ENCODE measurements at places on chromosomes 6 and 20.

DNA sequence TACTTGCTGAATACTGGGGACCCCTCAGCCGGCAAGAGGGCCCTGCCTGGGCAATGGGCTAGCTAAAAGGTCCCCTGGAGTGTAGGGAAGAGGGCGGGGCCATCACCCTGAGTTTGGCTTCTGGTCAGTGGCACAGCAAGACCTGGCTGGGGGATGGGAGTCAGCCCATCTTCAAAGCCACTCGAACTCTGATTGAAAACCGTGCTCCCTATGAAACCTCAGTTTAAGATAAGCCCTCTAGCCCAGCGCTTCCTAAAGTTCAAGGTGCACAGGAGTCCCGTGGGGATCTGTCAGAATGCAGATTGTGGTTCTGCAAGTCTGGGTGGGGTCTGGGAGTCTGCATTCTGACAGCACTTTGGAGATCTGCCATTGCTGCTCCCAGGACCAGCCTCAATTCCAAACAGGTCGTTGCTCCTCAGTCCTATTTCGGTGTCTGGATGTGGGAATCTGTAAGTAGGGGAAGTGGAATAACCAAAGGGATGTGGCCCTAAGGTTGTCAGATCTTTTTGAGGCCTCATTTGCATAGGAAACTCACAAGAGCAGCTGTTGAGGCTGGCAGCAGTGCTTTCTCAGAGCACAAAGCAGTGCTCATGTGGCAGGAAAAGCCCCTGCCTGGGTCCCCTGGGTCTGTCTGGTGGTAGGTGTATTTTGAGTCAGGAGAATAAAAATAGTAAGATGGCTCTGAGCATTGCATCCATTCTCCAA, 85.3 kb upstream of the SCP2D1 start:
- DNase-seq: no peak

GRCh38 chr20:16661756-16662155, 68.1 kb upstream of the SNRPB2 start:
- DNase-seq: peak; percentile 3

GRCh38 chr6:32905078-32905477, 35.8 kb downstream of the HLA-DMB start:
- DNase-seq: no peak

- peak; percentile 86 for DNase-seq
Measured at GRCh38 chr6:105591053-105591452, 188.2 kb upstream of the PREP start.

DNA sequence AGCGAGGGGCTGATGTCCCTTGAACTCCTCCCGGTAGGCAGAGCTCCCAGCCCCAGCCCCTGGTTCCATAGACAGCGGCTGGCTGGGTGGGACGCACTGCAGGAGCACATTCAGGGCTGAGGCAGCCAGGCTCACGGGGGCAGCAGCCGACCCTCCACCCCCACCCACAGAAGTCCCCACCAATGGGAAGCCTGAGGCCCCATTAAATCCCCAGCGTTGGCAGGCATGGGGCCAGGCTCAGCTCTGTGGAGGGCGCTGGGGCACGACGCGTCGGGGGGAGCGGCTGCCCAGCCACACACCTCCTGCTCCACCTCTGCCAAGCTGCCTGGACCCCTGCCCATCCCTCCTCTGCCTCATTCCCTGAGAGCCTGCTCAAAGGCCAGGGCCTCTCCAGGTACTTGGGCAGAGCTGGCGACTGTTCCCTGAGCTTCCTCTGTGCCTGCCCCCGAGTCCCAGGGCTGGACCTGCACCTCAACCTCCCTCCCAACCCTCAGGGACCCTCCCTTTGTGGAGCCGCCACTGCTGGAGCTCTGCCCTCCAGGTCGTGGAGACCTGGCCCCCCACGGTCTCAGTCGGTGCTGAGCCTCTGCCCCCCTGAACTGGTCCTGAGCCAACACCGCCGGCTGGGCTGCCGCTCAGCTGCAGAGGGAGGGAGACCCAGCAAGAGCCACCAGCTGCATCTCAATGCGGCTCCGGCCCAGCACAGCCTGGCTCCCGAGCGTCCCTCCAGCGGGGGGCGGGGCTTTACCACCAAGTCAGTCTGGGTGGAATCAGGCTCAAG, 9.1 kb downstream of the CHRNA4 start:
- DNase-seq: no peak

DNA sequence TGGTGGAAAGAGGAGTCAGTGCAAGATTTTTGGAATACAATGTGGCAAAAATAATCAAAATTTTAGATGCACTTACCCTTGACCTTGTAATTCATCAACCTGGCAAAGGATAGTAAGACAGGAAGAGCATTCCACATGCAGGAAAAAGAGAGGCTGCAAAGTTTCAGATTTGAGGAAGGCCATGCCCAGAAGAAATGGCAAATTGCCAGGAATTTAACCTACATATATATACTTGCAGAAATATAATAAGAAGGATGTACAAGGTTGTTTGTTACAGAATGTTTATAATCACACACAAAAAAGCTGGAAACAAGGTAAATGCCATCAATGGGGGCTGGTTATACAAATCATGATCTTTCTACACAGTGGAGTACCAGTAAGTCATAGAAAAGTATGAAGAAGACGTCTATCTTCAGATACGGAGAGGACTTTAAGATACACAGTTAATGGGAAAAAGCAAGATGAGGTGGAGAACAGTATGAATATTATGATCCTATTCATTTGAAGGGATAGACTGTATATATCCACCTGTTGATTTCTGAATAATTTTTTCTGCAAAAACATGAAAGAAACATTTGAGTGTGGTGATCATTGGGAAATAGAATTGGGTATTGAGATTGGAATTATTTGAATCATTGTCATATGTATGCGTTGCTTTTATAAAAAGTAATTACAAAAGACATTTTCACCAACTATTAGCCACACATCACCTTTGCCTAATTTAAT, 253.8 kb downstream of the TBC1D7 start:
- peak; percentile 12 for DNase-seq

DNA sequence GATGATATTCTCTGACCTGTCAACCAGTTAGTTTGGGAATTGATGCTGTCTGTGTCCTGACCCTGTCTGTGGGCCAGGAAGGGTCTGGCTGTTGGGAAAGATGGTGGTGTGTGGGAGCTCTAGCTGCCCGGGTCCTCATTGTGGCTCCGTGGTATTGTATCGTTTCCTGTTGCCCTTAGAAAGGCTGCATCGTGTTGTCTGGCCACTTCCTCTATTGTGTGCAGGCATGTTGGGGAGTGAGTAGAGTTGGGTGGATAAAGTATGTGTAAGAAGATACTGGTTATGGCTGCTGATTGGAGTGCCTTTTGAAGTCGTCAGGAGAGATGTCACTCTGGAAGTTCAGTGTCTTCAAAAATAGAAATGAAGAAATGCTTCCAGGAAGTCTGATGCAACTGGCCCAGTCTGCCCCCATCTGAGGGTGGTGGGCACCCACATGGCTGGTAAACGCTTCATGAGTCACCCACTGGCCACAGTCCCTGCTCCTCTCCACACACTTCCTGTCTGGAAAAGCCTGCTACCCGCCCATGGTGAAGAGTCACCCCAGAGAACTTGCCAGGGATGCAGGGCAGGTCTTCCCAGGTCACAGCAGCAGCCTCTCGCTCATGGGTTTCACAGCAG, 27.9 kb downstream of the PPARD start:
- DNase-seq: peak; percentile 97

All from inflammatory macrophage treated with lipopolysaccharide for 1 hour (primary cell).